ENCODE measurements at places on chromosomes 5 and 9.

- DNase-seq: no peak
Observed at GRCh38 chr9:94086486-94087345, 2.5 kb downstream of the PTPDC1 start.

- no peak for DNase-seq
Observed at GRCh38 chr5:84393969-84394368, 9.3 kb upstream of the EDIL3 start.

- no peak for DNase-seq
Observed at GRCh38 chr5:133466556-133467334, 145.6 kb downstream of the FSTL4 start.

DNA sequence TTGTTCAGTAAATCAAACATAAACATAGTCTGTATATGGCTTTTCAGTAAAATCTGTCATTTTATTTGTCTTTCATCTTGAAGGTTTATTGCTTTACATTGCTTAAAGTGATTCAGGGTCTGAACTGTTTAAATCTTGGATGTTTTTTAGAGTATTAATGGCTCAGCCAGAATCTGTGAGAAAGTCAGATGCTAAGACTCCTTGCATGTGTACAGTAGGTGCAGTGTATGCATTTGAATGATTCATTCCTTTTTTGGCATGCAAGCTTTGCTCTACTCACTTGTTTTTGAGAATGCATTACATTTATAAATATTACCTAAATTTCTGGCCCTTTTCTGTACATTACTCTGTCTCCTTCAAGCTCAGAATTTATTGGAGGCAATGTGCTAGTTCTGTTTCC lies 271.0 kb upstream of the RIOK2 start:
- DNase-seq: no peak

GRCh38 chr9:80359941-80360881 lies 788.4 kb downstream of the TLE4 start:
- DNase-seq: no peak

DNA sequence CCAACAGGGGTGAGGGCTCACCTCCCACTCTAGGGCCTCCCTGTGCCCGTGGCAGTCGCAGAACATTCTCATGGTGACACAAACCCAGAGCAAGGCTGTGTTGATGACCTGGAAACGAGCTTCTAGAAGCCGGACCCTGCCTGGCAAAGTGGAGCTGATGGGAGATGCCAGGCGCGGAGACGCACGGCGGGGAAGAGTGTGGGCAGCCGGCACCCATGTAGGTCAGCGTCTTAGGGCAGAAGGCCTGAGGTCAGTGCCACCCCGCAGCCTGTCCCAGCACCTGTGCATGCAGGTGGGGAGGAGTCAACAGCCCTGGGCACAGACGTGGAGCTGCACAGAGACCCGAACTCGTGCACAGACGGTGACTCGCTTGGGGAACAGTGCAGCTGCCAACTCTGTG lies 5.4 kb downstream of the SLC6A18 start:
- no peak for DNase-seq

DNA sequence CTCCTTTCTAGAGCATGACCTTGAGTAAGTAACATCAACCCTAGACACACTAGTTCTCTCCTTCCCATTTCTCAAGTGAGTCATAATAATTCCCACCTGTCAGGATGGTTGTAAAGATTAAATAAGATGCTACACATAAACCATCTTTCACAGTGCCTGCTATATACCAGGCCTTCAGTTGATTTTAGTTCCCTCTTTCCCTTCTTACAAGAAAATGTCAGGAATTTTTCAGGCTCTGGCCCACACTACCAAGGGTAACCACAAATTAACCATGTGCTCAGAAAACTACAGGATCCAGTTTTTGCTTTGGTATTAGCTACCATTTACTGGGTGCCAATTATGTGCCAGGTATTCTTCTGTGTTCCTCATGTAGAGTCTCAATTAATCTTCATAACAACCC lies 42.7 kb upstream of the RARS1 start:
- DNase-seq: no peak

DNA sequence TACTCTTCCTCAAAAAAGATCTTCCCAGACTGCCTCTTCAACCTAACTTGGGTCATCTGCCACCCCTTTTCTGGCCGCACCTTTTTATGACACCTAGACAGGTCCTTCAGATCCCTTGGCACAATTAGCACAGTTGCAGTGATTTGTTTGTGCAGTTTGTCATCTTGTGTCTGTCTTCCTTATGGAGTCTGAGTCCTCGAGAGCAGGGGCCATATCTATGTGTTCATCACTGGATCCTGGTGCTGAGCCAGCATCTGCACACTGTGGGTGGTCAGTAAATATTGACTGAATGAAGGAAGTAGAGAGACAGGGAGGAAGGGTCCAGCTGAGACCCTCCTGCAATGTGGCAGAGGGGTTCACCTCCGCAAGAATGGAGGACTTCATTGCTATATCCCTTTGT lies 14.4 kb downstream of the ERGIC1 start:
- DNase-seq: no peak

DNA sequence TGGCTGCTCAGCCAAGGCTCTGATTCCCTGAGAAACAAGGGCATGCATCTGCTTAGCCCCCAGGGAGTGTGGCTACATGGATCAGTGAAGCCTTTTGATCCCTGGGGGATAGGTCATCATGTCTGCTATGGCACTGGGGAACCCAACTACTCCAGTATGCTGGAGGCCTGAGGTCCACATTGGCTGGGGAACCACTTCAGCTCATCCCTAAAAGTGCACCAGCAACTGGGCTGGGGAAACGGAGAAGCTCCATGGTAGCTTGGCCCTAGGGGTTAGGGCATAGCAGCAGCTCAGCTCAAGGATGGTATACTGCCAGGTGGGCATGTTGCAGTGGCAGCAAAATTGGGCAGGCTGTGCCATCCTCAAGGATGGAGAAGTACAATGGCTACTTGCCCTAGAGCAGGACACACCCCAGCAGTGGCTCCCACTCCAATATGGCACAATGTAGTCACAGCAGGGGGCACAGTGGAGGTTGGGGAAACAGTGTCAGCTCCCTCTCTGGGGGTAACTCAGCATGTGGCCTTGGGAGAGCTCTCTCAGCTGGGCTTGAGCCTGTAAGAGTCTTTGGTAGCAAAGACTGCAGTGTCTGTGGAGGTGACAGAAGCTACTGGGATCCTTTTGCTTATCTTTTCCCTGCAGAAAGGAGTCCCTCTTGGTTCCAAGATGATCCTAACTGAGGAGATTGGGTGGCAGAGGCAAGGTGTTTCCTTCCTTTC lies 111.5 kb upstream of the FSTL4 start:
- DNase-seq: no peak

- DNase-seq: no peak
Observed at GRCh38 chr5:141517312-141517711, 28.4 kb downstream of the PCDHGC5 start.

- no peak for DNase-seq
Observed at GRCh38 chr5:12073426-12073825, 169.2 kb upstream of the CTNND2 start.

DNA sequence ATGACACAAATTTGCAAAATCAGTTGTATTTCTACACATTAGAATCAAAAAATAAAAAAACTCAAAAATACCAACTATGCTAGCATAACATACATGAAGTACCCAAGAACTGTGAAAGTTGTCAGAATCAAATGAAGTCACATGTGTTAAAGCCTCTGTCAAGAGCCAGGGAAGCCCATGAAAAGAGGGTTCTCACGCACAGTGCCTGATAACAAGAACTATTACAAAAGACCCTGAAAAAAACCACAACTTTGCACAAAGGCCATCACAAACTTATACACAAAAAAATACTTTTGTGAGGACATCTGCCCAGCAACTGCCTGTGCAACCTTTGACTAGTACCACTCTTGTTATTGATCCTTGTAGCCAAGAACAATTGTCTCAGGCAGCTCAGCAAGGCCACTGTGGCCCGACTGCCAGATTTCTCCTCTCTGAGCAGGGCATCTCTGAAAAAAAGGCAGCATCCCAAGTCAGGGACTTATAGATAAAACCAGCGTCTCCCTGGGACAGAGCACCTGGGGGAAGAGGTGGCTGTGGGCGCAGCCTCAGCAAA lies 28.9 kb upstream of the HNRNPA0 start:
- DNase-seq: no peak

DNA sequence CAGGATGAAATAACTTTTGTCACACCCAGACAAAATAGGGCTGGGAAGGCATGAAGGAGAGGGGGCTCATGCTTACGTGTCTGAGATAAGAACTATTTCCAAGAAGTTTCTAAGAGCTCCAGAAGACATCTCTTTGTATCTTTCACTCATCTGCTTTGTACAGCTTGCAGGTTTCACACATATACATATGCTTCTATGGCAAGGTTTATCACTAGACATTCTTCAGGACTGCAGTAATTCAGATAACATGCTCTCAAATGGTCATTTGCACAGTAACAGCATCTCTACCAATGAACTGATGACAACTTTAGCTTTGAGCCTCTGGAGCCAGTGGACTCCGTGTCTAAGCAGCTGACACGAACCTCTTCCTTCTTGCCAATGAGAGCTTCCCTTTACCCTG lies 3.2 kb downstream of the OR1J1 start:
- DNase-seq: no peak

- peak; percentile 44 for DNase-seq
Observed at GRCh38 chr5:759111-759751, 25.3 kb downstream of the ZDHHC11B start.

GRCh38 chr5:132750471-132751230 lies 3.4 kb downstream of the CCNI2 start:
- no peak for DNase-seq

DNA sequence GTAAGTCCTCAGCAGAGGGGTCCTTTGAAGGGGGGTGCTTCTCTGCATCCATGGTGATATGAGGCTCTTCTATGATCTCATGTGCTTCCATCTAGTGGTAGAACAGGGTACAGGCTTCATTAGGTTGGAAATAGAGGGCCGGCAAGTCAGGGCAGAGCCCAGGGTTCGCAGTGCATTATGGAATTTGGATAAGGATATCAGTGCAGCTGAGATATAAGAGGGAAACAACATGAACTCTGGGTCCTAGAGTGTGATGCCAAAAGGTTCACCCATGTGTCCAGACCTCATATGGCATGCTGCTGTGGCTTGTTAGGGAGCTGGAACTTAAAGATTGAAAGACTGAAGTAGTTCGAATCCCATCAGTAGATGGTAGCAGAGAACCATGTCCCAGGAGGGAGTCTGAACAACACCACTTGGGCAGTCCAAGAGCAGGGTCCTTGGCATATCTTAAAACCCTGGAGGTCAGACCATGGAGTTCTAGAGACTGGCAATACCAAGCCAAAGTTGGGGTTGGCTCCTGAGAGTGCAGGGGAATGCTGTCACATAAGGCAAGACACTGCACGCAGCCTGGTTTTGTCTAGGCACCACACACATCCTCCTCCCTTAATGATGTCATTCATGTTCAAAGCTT lies 2.3 kb downstream of the FAM221B start:
- DNase-seq: no peak

- DNase-seq: no peak
Observed at GRCh38 chr9:130579738-130580463, 524 bp downstream of the FUBP3 start.

- DNase-seq: no peak
Observed at GRCh38 chr5:161311965-161312364, 234.6 kb downstream of the GABRB2 start.

DNA sequence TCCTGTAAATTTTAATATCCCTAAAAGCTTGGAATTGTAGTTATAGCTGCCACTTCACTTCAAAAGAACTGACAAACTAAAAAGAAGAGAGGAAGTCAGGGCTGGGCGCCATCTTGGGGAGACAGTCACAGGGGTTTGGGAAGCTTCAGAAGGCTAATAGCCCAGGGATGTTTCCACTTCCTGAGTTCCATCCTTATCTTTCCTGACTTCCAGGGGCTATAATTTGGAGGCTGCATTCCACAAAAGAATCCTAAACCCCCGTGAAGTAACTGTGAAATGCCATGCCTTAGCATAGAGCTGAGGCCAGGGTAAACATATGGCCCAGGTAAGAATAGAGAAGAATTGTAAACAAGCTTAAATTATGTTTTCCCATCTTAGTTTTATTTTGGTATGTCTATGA lies 75.4 kb upstream of the LPAR1 start:
- DNase-seq: no peak

DNA sequence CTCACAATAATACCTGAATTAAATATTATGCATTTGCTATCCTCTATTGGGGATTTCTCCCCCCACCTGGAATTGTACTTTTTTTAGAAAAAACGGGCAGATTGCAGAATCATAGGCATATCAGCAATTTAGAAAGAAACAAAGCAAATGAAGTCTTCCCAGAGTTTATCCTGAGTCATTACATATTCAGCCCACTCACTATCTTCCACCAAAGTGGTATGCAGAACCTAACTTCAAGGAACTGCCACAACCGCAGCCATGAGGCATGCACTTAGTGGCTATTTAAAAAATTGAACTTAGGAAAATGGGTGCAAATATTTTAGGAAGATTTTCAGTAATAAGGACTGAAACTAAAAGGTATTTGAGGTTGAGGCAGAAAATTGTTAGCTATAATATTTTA lies 48.6 kb downstream of the UBAP1 start:
- DNase-seq: no peak

- DNase-seq: no peak
Observed at GRCh38 chr5:54721116-54721515, 203.6 kb downstream of the SNX18 start.

DNA sequence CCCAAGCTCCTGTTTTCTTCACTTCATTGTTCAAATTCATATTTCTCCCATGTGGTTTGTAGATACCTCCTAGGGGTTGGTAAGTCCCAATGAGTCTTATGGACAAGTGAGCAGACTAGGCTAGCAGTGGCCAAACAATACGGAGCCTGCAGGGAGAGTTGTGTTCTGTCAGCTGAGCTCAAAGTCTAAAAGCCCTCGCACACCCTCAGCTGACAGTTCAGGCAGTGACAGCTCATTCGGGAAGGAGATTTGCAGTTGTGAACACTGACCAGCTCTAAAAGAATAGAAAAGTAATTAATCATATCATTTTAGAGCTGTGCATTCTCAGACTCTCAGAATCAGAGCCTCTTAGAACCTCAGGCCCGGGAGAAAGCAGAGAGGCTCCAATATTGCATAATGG lies 95.1 kb downstream of the SH3TC2 start:
- DNase-seq: no peak

- DNase-seq: no peak
Observed at GRCh38 chr5:150340614-150341255, 16.8 kb upstream of the TCOF1 start.

GRCh38 chr9:108568093-108568492 lies 287.7 kb downstream of the ACTL7B start:
- DNase-seq: no peak

DNA sequence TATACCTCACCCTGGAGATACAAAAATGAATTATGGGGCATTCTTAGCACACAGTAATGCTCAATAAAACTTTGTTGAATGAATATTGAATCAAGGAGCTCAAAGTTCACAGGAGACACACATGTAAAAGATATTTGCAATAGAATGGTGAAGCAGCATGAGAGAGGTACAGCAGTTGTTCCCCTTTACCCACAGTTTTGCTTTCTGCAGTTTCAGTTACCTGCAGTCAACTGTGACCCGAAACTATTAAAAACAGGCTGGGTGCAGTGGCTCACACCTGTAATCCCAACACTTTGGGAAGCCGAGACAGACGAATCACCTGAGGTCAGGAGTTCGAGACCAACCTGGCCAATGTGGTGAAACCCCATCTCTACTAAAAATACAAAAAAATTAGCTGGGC lies 2.4 kb upstream of the OR5C1 start:
- DNase-seq: no peak

Measured in activated T-helper 1 cell treated with anti-CD3 and anti-CD28 coated beads, Interleukin-2, amount 50 U/mL, for 16 hours (primary cell).